ENCODE measurements at places on chromosomes 6 and 20.

GRCh38 chr6:137471986-137472385 is 22.2 kb downstream of the OLIG3 start:
- no peak for DNase-seq

DNA sequence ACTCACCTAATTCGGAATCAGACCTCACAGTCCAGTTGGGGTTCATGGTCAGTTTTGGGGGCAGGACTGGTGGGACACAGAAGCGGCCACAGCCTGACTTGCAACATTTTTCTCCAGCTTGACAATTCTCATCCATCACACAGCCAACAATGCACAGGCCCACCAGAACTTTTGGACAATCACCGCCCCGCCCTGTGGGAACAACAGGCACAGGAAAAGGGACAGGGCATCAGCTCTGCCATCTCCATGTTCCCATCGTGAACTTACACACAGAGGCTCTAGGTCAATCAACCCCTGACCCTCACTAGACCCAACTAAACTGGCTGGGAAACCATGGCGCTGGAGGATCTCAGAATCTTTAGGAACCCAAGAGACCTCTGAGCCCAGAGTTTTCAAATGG is 16.3 kb downstream of the WFDC3 start:
- no peak for DNase-seq

DNA sequence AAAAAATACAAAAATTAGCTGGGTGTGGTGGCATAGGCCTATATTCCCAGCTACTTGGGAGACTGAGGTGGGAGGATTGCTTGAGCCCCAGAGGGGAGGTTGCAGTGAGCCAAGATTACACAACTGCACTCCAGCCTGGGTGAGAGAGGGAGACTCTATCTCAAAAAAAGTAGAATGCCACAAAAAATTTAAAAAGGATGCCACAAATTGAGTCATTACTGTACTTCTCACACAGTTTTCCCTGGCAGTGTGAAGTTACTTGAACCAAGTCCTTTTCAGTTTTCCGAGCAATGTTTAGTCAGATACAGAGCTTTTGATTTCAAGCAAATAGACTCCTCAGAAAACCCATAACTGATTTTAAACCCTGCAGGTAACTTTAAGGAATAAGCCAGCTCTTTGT is 53.3 kb downstream of the TNFRSF21 start:
- DNase-seq = no peak

DNA sequence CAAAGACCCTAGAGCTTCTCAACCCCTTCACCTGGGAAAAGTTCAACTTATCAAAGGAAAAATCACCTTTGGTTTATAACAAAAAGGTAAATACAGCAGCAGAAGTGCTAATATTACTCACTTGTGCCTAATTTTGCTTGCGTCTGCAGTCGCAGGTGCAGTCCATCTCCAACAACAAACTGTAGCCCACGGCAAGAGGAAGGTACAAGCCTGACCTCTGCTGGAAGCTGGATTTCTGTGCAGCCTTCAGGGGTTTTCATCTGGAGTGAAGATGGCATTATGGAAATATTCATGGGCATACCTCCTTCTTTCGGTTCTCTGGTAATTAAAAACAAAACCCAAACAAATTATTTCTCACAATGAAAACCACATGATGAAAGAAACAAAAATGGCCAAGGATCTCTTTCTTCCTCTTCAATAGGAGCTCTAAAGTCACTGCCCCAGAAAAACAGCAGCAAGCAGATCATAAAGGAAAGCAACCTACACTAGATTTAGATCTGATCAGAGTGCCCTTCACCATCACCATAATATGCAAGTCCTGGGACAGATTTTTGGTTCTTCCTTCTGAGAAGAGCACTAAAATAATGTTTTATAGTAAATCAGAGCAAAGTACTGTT is 7.8 kb downstream of the UBE3D start:
- peak; percentile 83 for DNase-seq

- no peak for DNase-seq
Measured at GRCh38 chr6:89997456-89998445, 103.5 kb downstream of the GJA10 start.

- DNase-seq = no peak
Measured at GRCh38 chr20:63255931-63256704, 1.9 kb upstream of the NKAIN4 start.

GRCh38 chr6:837380-837779 is 144.4 kb upstream of the EXOC2 start:
- DNase-seq = no peak

DNA sequence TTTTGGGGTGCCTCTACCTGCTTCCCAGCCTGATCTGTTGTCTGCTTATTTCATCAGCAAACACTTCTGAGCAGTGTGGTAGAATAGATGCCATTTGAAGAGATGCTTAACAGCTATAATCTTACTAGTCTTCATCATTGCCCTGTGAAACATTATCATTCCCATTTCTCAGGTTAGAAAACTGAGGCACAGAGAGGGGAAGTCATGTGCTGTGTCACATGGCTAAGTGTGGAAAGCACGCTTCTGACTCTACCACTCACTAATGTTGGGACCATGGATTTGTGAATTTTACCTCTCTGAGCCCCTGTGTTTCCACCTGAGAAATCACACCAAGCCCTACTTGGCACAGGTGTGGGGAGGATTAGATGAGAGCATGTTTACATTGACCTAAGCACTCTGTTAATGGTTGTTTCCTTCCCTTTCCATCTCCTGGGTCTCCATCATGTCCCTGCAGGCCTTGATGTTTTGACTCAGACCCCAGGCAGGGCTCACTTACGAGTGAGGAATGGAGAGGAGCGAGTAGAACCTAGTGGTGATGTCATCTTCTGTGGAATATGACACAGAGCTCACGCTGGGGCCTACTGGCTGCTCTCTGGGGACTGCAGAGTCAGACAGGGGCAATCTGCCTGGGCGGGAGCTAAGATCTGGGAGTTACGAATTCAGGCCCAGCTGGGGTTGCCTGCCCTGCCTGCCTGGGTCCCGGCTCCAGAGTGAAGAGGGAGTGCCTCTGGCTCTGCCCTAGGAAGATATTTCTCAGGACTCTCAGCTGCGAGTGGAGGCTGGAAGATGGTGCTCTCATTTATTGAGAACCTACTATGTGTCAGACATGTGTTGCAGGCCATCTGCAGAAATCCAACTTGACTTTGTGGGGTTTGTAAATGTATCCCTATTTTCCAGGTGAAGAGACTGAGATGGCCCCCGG is 64.3 kb downstream of the CDH22 start:
- DNase-seq = no peak

DNA sequence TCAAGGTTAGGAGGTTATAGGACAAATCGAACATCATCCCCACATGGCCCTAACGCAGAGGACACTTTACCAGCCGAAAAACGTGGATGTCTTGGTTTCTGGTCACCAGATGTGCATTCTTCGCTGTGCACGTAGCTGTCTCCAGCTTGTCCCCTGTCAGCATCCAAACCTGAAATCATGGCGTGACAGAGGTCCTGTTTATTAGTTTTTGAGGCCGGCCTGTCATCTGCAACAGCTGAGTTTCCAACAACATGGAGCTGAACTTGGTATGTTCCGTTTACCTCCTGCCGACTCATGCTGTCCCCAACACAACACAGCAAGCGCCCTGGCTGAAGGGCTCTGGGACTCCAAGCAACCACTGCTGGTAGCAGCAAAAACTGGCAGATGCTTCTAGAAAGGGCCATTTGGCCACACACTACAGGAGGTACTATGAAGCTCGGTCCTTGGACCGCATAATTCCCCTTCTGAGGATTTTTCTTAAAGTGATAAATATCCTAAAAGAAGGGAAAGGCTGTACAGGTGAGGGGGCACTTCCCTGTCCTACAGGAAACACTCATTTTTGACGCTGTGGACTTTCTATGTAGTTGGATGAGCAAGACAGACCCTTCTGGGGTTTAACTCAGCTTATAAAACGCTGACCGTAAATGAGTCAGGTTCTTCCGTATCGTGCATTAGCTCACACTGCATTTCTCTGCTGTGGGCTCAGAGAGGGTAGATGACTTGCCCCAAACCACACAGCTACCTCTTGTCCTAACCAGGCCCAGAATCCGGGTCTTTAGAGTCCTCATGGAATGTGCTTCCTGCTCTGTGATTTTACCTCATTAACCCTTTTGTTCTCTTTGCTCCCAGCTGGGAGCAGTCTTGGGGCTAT is 79.7 kb upstream of the NFATC2 start:
- no peak for DNase-seq

DNA sequence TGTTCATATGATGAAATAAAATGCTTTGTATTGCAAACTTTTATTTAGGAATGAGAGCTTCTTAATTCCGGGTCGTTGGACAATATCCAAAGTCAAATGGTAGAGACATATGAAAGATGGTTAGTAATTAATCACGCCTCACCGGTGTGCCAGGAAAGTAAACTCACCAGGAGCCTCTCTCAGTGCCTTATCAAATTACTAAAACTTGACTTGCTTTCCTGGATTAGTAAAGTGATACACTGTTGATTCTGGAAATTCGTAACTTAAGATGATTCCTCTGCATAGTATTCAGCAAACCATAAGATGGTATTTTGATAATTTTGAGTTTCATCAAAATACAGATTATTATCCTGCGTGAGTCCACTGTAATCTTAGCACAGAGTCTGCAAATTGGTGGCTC is 115.2 kb downstream of the PAX1 start:
- DNase-seq = no peak

DNA sequence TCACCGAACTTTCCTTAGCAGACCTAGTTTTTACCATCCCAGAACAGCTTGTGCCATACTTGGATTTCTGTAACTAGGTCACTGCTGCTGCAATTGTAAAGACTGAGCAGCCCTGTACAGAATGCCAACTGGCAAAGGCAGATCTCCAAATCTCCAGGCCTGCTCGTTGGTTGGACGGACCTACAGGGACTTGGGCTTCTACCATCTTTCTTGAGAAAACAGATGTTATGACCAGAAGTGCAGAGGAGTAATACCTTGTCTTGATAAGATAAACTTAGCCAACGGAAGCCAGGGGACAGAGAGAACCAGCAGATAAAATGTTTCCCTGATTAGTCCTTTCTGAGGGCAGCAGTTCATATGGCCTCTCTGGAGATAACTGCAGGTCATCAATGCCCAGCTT is 304.1 kb downstream of the RFPL4B start:
- DNase-seq = no peak

- no peak for DNase-seq
Measured at GRCh38 chr6:136468711-136469110, 81.5 kb downstream of the MAP7 start.

- no peak for DNase-seq
Measured at GRCh38 chr6:6793388-6794250, 205.1 kb downstream of the LY86 start.

DNA sequence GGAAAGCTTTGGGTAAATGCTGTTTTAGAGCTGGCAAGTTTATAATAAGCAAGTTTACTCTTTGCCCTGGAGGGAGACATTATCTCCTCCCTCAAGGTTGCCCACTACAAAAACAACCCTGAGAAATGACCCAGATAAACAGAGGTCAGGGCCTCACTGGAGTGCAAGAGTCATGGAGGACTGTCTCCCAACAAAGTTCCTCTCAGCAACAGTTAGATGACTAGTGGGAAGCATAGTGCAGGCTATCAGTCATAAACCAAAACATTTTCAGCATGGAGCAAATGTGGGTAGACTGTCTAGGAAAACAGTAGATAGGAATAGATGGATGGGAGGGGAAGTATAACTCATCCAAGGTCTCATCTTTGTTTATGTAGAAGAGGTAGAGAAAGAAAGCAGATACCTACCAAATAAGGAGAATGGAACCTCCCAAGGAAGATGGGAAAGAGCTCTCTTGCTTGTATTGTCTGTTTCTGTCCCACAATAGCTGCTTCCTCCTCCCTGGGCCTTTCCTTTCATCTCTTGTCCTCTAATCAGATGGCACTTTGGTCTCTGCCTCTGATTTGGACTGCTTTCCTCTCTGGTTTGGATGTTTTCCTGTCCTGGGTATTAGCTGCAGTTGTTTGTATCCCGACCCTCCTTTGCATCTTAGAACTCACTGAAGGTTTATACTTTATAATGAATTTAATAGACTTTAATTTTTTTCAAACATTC is 95.4 kb downstream of the WASF1 start:
- no peak for DNase-seq

DNA sequence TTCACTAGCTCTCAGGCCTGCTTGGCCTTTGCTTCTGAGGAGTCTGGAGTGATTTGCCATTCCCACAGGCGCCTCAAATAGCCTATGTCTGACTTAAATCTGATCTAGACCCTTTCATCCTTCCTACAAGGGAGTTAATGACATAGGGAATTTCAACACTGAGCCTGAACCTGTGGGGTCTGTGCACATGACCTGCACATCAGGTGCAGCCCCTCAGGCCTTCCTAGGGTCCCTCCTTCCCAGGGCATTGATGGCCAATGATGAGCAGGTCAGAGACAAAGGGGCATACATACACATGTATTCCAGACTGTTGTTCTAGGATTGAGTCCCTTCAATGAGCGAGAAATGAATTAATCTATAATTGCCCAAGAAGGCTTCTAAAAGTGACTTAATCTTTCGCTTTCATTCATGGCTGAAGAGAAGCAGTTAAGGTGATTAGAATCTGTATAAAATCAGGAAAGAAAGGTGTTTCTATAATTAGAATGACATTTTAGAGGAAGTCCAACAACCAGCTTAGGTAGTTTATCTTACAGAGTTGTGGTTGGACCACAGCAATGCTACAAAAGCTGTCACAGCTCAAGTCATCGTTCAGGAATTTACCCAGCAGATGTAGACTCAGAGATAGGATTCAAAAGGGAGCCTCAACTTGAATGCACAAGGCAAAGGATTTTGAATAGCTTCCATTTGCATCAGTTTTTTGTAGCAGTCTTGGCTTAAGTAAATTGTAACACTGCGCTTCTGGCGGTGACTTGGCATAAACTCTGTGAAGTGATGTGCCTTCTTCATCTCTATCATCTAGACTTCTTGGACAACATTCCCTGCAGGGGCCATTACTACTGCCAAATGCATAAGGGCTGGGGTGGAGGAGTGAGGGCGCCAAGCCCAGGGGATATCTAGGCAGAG is 27.0 kb upstream of the TBC1D7 start:
- peak; percentile 92 for DNase-seq

DNA sequence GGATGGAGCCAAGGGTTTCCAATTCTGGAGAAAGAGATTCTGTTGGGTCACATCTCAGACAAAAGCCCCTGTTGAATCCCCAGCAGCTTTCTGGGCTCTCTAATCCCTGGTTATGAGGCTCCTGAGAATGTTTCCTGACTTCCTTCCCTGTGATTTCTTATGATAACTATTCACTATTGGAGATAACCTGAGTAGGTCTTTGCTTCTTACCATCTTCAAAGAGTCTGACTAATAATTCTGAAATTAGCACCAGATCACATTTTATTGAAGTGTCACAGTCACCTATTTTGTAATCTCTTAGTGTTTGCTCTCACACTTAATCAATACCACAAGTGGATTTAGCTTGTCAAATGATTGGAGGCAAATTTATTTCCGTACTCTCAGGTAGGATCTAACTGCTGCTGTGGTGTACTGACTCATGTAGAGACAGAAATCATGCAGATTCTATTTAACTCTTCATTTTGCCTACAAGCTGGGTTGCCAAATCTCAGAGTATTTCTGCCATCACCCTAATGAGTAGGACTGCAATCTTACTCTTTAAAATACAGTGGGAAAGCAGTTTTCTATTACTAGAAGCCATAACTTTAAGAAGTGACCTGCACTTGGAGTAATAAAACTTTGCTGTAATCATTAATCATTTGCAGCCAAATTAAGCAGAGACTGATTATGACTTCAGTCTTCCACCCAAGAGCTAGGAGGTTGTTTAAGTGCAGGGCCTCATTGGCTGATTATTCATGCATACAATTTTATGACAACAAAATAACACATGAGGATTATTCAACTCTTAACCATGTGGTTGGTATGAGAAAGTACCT is 422.1 kb downstream of the EPM2A start:
- DNase-seq = no peak

- DNase-seq = no peak
Measured at GRCh38 chr6:148967541-148967956, 220.7 kb downstream of the UST start.

All from MM.1S (cell line).